Tongue (tissue), 3 donors: ENCODE measurements at places on chromosomes 5 and 9. TPM values are rescaled to one million over a fixed set of nuclear protein-coding genes. Genes with fewer than 3 reads are reported as not detected.

DNA sequence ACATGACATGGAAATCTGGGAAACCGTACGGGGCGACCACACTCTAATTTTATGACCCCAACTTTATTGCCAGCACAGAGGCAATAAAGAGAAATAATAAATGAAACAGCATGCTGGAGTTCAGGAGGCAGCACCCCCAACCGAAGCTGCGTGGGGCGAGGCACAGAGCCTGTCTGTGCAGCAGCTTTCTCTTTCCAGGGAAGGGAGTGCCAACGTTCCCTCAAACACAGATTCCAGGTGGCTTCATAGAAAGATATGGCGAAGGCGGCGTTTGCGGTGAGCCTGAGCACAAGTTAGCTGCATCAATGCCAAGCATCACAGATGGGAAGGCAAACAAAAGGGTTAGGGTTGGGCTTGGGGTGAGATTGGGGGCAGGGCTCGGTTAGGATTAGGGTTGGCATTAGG is 114.8 kb downstream of the HSD17B3 start:
- DNase-seq, result no peak

- DNase-seq, result no peak
Measured at GRCh38 chr9:105295986-105296385, 51.5 kb downstream of the SLC44A1 start.

DNA sequence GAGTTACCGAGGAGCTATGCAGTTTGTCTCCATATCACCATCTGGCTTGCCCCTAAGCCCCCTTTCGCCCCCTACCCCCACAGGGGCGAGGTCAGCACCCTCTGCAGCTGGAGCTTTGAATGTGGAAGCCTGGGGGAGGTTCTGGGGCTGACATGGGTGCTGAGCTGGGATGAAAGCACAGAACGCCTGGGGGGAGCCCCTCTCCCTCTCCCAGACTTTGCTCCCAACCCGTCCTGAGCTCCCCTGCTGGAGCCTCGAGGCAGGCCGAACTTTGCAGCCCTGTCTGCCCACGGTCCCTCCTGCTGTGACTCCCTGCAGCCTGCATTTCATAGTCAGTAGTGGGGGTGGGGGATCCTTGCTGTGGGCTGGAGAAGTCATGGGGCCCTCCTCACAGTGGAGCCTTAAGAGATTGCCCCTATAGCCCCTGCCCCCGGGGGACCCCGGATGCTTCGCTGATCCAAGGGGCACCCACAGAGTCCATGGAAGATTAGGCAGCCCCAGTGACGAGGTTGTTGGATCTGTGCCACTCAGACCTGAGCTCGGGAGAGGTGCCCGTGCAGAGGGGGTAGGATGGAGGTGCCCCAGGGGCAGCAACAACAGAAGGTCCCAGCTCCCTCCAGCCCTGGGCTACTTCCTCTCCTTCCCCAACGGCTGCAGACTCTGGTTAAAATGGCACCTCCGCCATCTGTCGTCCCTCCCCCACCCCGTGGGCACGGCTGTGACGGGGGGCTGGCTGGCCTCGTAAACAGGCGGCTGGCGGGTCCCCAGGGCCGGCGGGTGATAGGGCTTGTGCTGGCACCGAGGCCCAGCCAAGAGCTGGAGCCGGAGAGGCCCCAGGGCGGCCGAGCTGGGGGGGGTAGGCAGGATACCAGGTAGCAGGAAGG is 162.0 kb downstream of the C9orf50 start:
- DNase-seq, result peak; percentile 83

DNA sequence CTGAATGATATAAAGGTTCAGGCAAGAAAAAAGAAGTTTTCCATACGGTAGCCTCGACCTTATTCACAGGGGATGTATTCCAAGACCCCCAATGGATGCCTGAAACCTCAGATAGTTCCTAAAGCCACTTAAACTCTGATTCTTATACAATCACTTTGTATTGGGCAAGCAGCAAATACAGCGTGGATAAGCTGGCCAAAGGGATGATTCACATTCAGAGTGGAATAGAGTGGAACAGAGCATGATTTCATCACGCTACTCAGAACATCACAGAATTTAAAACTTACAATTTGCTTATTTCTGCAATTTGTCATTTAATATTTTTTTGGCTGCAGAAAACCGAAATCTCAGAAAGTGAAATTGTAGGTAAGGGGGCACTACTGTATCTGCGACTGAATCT is 40.5 kb upstream of the CDH18 start:
- no peak for DNase-seq

GRCh38 chr9:134568811-134569210 is 72.8 kb upstream of the COL5A1 start:
- no peak for DNase-seq

DNA sequence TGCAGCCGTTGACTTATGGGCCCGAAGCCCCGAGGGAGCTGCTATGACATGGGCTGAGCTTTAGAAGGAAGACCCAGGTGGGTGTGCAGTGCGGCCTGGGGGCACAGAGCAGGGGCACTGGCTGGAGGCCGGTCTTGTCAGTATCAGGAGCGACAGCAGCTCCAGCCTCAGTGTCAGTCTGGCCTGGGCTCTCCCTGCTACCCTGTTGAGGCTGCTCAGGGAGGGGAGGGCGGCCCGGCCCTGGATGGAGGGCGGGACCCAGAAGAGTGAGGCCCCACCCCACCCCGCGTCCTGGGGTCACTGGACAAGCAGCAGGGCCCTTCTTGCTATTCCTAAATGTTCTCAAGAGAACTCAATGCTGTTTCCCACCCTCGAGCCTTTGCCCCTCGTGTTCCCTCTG is 18.0 kb downstream of the GFI1B start:
- DNase-seq, result no peak

- peak; percentile 42 for DNase-seq
Measured at GRCh38 chr9:95570150-95570549, 53.4 kb upstream of the PTCH1 start.

DNA sequence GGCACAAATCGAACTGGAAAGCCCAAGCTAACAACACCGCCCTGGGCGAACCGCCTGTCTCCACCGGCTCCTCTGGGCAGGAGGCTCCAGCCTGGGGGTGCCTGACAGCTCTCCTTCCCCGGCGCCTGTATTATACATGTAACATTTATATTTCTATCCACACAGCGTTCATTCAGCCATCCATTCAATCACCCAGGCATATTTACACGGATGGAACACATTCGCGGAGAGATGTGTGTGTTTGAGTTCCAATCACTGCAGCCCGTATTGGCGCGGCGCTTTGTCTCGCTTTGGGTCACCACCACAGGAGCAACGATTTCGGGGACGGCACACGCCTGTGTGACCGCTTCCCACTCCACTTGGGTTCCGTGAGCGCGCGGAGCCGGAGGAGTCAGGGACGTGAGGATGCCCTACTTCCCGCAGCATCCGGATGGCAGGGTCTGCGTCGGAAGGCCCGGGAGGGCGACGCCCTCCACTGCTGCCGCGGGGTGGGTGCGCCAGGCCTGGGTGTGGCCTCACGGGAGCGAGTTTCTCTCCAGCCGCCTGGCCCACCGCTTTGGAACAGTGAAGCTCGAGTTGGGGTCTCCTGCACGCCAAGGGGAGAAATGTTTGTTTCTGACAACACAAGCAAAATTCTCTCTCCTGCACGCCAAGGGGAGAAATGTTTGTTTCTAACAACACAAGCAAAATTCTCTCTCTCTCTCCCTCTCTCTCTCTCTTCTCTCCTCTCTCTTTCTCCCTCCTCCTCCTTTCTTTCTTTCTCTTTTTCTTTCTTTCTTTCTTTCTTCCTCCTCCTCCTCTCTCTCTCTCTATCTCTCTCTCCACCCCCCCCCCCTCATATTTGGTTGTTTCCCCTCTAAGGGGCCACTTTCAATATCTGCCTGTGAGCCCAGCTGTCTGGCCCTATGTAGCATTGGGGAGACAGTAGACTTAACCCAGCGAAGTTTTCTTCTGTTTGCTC is 1.1 kb upstream of the SV2C start:
- no peak for DNase-seq

DNA sequence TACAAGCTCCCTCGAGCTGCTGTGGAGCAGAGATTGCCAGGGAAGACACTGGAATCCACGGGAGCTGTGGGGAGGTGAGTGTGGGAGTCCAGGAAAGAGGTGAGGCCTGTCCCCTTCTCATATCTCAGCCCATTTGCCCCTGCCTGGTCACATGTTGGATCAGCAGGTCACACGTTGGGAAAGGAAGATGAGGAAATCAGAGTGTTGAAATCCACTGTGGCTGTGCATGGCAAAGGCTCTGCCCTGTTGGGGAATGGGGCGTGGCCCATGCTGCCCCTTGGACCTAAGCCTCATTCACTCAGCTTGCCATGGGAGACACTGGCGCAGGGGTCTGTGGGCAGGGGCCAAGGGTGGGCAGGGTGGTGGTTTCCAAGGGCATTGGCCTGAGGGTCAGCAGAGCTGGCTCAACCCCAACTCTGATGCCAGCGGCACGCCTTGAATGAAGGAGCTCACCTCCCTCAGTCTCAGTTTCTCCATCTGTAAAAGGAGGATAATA is 85.4 kb upstream of the CPEB4 start:
- DNase-seq, result no peak

- no peak for DNase-seq
Measured at GRCh38 chr5:150514708-150515211, 6.8 kb downstream of the NDST1 start.

DNA sequence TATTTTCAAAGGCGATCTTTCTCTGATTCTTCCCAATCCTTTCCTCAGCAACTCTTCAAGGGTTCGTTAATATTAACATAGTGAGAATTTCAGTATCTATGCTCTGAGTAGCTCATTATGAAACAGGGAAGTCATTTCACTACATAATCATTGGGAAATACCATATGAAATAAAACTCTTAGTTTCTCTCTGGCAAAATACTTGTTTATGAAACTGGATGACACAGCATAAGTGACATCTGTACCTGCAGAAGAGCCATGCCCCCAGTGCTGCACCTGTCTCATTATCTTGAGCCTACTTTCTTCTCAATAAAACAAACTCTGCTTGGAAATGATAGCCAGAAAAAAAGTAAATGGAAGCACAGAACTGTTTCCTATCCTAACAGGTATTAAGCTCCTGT is 33.8 kb upstream of the OTULIN start:
- DNase-seq, result no peak

- no peak for DNase-seq
Measured at GRCh38 chr5:99000876-99001275, 72.1 kb upstream of the CHD1 start.

DNA sequence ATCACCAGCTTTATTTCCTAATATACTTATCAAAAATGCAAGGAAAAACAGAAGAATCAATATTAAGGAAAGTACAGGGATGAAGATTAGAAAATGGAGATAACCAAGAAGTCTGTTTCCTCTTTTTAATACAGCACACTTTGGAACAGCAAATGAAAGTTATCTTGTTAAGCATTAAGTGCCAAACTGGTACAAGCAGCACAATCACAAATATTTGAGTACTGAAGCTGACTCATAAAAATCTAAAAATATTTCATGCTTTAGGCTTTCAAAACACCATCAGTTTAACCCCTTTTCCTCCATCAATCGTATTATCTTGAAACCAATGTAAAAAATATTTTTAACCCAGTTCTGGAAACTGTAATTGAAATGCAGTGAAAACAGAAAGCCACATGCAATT is 2.7 kb downstream of the FBXW11 start:
- DNase-seq, result no peak

- no peak for DNase-seq
Measured at GRCh38 chr9:129328355-129329042, 150.4 kb upstream of the IER5L start.

DNA sequence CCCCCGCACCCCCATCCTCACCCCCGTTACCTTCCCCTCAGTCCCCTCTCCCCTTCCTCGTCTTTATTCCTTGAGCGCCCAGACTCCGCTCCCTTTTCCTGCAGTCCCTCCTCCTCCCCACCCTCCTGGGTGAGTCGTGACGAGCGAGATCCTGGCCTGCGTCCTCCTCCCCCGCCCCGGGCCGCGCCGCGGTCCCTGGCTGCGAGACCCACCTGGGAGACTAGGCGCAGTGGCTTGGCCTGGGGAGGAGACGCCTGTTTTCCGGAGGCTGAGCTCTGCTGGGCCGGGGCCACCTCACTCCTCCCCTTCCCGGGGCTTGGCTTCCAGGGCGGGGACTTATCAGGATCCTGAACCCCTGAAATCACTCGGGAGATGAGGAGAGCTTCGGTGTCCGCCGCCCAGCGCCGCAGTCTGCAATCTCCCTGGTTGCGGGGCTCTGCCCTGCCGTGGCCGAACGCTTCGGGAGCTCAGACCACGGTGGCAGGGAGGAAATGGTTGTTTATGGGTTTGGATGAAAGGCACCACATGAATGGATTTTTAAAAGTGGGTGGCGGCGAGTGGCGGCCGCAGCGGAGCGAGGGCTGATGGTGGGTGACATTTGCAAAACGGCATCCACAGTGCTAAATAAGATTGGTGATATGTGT is 984 bp downstream of the STXBP1 start:
- peak; percentile 63 for DNase-seq

DNA sequence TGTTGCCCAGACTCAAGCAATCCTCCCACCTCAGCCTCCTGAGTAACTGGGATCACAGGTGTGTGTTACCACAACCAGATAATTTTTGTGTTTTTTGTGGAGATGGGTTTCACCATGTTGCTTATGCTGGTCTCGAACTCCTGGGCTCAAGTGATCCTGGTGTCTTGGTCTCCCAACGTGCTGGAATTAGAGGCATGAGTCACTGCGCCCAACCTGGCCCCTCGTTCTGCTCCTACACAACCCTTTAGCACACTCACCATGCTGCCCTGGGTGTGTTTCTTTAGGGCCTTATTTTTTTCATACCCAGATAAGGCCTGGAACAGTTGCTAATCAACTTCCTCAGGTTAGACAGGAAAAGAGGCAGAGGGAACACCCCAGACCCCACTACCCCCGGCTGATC is 2.6 kb downstream of the PDZD2 start:
- no peak for DNase-seq

- DNase-seq, result no peak
Measured at GRCh38 chr5:73443829-73444498, 4.6 kb downstream of the FOXD1 start.

DNA sequence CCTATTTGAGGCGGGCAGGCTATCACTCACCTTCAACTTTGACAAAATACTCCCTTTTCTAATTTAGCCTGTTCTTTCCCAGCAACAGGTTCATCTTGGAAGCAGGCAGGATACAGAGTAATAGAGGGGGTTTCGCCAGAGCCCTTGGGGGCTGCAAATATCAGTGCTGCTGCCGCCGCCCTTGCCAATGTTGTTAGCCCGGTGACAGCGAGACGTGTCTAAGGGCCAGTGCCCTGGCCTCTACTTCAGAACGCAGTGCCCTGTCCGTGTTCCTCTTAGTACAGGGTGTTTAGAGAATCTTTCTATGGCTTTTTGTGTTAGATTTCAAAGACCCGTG is 703 bp downstream of the FAM120AOS start:
- DNase-seq, result no peak

KCNV2 gene
- not detected for total RNA-seq

MAST4 gene
- total RNA-seq, result 44.4 TPM

GABRA1 gene
- not detected for total RNA-seq

BARHL1 gene
- total RNA-seq, result not detected

TICAM2 gene
- 4.0 TPM for total RNA-seq
